ENCODE measurements at places on chromosomes 13 and 19.

GRCh38 chr13:91304741-91305140 is 42.7 kb upstream of the MIR17HG start:
- DNase-seq: no peak

- no peak for DNase-seq
Observed at GRCh38 chr13:51770681-51771417, 33.1 kb downstream of the DHRS12 start.

- no peak for DNase-seq
Observed at GRCh38 chr13:49368688-49369087, 75.2 kb downstream of the CAB39L start.

GRCh38 chr19:51766461-51766860 is 5.5 kb downstream of the FPR2 start:
- no peak for DNase-seq

DNA sequence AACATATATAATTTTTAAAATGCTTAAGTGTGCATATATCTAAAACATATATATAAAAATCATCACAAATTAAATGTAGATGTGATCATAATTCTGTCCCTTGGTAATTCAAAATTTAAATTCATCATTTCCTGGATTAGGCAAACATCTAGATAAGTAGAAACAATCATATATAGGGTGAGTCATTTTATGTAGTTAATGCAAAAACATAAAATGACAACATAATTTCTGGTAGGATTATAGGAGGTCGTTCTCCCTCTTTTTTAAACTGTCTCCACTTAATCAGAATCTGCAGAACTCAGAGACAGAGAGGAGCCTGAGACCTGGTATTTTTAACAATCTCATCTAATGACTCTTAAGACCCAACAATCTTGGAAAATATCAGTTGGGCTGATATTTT is 333.4 kb downstream of the KCTD12 start:
- DNase-seq: no peak

GRCh38 chr19:2795827-2796658 is 10.7 kb downstream of the THOP1 start:
- DNase-seq: peak; percentile 63

- DNase-seq: no peak
Observed at GRCh38 chr13:24995225-24995804, 100.6 kb upstream of the PABPC3 start.

- no peak for DNase-seq
Observed at GRCh38 chr19:28297586-28298157, 915.3 kb downstream of the UQCRFS1 start.

DNA sequence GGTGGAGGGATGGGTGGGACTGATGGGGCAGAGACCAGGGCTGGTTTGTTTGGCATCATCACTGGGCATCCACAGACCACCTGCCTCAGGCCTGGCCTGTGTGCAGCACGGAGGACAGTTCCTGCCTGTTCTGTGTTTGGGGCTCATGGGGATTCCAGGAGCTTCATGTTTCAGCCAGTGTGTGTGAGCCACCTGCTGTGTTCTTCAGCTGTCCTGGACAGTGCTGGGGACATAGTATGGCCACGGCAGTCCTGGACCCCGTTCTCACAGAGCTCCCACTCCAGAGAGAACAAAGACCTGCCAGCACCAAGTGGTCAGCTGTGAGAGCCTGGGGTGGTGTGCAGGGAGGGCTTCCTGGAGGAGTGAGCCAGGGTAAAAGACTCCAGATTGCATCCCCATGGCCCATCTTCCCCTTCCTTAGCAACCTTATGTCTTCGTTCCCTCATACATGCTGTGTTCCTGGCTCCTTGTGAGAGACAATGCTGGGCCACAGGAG is 2.0 kb upstream of the CCDC97 start:
- DNase-seq: no peak

DNA sequence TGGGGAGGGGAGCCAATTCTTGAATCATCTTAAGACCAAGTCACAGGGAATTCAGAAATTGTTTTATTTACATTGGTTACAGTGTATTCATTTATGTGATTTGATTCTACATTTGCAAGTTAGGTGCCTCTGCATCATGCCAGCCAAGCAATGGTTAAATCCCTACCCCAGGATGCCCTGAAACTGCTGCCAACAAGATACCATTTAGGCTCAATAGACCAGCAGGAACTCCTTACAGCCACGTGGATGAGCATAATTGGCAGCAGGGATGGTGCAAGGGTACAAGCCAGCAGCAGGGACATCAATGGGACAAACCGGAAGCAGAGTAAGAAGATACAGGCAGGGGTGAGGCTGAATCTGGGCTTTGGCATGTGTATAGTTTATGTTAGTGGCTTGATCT is 72.4 kb upstream of the NBEA start:
- no peak for DNase-seq

Measured in Right ventricle myocardium inferior (tissue), 1 donor.